ENCODE measurements at places on chromosomes 6 and 20. TPM values are rescaled to one million over a fixed set of nuclear protein-coding genes. Genes with fewer than 3 reads are reported as not detected.
A peak's percentile ranks its signal among the peaks of the same experiment; 100 is the strongest.

GRCh38 chr20:58408603-58409246 lies 19.7 kb downstream of the VAPB start:
- DNase-seq, result no peak

The PNLDC1 gene
- total RNA-seq, result not detected

The RAD21L1 gene
- total RNA-seq, result 0.19 TPM

DNA sequence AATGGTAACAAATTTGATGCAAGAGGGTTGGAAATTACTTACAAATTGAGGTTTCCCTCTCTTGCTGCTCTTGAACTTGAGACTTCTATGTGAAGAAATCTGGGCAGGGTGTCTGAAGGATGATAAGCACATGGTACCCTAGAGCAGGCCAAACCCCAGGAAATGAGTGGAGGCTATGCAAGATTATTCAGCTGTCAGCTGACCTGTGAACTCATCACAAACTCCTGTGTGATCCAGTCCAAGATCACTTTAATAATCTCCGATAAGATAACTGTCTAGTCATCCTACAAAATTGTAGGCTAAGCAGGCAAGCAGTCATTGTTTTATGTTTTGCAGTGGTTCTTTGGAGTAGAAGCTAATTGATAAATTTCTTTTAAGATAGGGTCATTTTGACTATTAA lies 213.1 kb downstream of the BTBD3 start:
- no peak for DNase-seq

- DNase-seq, result no peak
Observed at GRCh38 chr6:64955435-64955848, 751.6 kb downstream of the EYS start.

DNA sequence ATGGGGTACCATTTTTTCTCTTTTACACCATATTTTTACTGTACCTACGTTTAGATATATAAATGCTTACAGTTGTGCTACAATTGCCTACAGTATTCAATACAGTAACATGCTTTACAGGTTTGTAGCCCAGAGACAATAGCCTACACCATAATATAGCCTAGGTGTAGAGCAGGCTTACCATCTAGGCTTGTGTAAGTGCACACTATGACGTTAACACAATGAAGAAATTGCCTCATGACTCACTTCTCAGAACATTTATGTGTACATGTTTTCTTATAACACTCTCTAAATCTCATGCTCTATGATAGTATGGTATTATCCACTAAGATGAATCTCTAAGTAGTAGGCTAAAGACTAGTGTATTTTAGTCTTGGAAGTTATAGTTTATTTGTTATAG lies 13.5 kb downstream of the GPR63 start:
- no peak for DNase-seq

- no peak for DNase-seq
Observed at GRCh38 chr20:19070681-19071445, 141.6 kb upstream of the SLC24A3 start.

DNA sequence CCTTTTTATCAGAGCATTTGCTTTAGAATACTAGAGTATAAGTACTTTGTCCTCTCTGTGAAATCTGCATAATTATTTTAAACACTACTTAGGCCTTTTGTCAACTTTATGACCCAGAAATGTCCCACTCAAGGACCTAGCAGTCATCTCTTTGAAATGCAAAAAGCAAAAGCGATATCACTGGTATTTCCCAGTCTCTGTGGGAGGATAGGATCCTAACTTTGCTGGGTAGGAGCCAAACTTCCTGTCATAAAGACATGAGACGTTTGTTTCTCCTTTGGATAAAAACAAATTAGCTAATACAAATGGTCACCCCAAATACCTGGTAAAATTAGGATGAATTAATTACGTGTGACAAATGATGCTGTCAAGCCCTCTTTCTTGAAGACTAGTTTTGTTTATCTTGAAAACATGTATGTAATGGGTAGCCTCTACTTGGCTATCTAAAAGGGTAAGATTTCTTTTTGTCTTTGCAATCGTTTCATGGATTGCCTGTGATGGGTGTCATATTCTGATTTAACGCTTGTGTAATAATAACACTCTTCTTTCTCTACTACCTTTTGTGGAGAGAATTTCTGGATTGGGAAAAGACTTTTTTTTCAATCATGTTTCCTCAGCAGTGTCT lies 36.2 kb downstream of the DCDC2 start:
- DNase-seq, result no peak

DNA sequence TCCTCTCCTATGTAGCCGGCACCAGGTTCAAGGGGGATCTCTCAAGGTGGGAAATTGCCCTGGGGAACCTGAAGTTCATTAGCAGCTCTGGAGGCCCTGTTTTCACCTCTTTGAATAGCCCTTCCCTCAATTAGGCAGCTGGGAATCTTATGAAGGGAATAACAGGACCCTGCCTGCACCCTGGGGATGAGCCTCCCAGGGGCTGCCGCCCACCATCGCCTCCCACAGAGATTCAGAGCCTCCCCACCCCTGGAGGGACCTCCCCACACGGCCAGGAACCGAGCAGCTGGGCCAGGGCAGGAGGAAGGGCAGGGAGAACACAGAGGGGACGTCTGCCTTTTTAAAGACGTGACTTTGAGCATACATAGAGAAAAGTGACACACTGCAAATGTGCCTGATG lies 4.6 kb upstream of the EEF1A2 start:
- DNase-seq, result no peak

DNA sequence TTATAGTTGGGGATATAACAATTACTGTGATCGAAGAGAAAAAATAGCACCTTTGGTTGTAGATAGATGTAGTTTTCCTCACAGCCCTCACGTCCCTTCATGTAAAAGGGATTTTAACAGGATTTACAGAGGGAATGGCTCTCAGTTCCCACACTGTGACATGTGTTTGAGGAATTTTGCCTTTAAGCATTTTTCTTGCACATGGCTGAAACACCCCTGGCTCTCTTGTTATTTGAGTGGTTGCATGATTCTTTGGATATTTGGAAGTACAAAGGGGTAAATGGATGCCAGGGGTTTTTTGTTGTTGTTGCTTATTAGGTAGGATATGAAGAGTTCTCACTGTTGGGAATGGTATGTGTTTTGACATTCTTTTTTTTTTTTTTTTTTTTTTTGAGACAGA lies 48.2 kb downstream of the JAG1 start:
- no peak for DNase-seq

The ADAM33 gene
- total RNA-seq, result 0.13 TPM

The HUS1B gene
- 0.17 TPM for total RNA-seq

The NR2E1 gene
- not detected for total RNA-seq

The NRM gene
- 19.9 TPM for total RNA-seq

The BPIFA1 gene
- total RNA-seq, result not detected

DNA sequence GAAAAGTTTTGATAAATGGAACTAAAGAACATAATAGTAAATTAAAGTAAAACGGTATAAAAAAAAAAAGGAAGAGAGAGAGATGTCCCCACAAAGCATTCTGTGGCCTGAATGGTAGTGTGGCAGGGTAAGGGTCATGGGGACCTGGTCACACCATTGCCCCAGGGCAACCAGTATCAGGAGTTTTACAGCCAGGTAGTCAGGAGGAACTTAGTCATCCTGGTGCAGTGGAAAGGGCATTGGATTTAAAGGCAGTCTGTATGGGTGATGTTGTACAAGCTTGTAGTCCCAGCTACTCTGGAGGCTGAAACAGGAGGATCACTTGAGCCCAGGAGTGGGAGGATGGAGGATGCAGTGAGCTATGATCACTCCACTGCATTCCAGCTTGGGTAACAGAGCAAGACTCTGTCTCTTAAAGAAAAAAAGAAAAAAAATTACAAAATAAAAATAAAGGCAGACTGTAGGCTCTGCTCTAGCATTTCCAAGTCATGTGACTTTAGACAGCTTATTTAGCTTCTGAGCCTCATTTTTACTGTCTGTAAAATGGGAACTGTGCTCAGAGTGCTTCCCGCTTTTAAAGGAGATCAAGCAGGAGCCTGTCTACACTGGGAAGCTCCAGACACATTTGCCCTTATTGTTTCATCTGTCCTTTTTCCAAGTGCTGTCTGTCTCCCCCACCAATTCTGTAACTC lies 112.8 kb upstream of the ARMC2 start:
- DNase-seq, result no peak

DNA sequence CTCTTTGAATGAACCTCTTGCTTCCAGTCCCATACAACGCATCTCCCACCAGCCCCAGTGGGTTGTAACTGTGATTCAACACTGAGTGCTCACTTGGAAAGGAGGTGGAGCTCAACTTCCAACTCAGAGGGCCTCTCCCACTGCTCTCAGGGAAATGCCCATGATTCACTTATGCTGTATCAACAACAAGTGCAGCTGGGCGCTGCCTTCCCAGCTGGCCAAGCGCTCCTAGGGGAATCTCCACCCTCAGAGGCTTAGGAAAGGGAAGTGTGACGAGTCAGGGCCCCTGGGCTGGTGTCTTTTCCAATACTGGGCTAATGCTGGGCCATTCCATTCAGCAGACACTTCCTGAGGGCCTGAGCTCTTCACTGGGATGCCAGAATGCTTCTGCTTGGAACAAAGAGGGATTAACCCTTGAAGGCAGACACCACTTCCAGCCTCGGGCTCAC lies 8.1 kb upstream of the OCSTAMP start:
- peak; percentile 70 for DNase-seq

DNA sequence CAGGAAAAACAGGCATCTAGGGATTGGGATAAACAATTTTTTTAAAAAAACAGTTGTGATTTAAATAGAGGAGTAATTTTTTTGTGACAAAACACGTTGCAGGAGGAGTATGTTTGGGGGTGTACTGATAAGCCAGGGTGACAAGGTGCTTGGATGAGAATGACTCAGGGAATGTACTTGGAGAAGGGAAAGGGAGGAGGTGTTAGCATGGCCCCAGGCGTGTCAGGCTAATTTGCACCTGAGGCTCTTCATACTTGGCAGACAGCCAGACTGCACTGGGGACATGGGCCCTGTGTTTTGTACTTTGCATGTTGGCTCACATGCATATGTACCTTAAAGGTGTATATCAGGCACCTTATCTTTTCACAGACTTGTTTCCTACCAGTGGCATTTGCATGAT lies 22.8 kb downstream of the PANK2 start:
- DNase-seq, result no peak

The CD93 gene
- total RNA-seq, result not detected

DNA sequence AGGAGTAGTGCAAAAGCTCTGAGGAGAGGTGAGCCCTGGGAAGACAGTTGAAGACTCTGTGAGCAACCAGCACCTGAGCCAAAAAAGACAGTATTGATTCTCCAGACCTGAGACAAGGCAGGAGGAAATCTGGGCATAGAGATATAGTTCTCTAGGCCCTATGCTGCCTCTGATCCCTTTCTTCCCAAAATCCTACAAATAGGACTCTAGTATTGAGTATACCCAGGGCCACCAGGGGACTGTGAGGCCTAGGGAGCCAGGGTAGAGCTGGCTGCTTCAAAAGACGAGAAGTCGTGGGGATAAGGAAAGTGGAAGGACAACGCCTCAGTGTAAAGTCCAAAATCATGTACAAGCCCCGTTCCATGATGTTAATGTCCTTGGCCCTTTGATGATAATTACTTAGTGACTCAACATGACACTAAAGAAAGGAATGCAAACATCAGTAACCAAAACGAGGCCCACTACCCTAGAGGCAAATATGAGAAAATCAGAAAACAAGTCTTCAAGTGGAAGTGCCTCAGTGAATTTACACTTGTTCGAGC lies 197.3 kb upstream of the PROKR2 start:
- DNase-seq, result peak; percentile 52

- DNase-seq, result no peak
Observed at GRCh38 chr20:25284131-25284601, 36.3 kb downstream of the PYGB start.

All from LHCN-M2 (cell line).